ENCODE measurements at places on chromosomes 16 and 17.
A peak's percentile ranks its signal among the peaks of the same experiment; 100 is the strongest.

- peak overlapping the region; percentile 77 for H3K4me3 ChIP-seq
- H3K4me1 ChIP-seq, result peaks cover 42% of the 10 kb centered on the region
- DNase-seq, result no peak
Observed at GRCh38 chr16:4019371-4019791, 96.9 kb downstream of the ADCY9 start.

GRCh38 chr17:78263063-78263735, 31.8 kb downstream of the TMEM235 start:
- no peaks in the 10 kb centered on the region for H3K36me3 ChIP-seq
- H3K27me3 ChIP-seq, result no peaks in the 10 kb centered on the region
- DNase-seq, result no peak
- H3K4me3 ChIP-seq, result no peak overlapping the region
- no peak overlapping the region for H3K27ac ChIP-seq

GRCh38 chr17:49971848-49972485, 3.0 kb downstream of the DLX4 start:
- peaks cover 26% of the 10 kb centered on the region for H3K4me1 ChIP-seq
- H3K27me3 ChIP-seq, result peaks cover 91% of the 10 kb centered on the region
- no peak for DNase-seq

DNA sequence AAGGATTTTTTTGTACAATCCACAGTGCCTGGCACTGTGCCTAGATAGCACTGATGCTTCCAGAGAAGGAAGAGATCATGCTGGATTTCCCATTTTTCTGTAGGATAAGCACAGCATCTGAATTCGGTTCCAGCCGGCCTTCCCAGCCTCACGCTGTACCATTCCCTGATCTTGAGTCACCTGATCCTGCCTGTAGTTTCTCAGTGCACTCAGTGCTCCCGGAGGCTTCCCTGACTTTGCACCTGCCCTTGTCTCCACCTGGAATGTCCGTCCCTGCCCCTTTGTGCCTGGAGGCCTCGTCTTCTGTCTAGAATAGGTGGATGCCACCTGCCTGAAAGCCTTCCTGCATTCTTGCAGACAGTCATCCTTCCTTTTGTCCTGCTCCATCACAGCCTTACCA, 179.9 kb downstream of the CCDC182 start:
- peaks cover 27% of the 10 kb centered on the region for H3K4me1 ChIP-seq
- H3K36me3 ChIP-seq, result peaks cover 5% of the 10 kb centered on the region
- DNase-seq, result no peak
- H3K27me3 ChIP-seq, result no peaks in the 10 kb centered on the region

DNA sequence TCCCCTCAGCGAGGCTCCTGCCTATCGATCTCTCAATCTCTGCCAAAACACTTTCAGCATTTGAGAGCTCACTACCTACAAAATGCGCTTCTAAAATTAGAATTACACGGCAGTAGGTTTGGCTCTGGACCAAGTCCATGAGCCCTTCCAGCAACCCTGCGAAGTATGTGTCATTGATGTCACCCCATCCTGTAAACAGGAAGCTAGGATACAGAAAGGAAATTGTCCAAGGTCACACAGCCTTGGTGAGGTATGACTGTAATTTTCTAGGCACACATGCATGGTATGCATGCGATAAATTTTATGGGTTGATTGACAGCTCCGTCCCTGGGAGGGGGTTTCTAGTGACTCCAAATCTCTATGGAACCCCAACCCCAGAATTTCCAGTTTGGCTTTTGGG, 330.3 kb upstream of the CDH5 start:
- H3K27ac ChIP-seq, result no peak overlapping the region
- DNase-seq, result no peak
- no peaks in the 10 kb centered on the region for H3K4me1 ChIP-seq
- H3K4me3 ChIP-seq, result no peak overlapping the region
- peaks cover 26% of the 10 kb centered on the region for H3K27me3 ChIP-seq

- no peaks in the 10 kb centered on the region for H3K4me1 ChIP-seq
- H3K27me3 ChIP-seq, result no peaks in the 10 kb centered on the region
- H3K36me3 ChIP-seq, result no peaks in the 10 kb centered on the region
- DNase-seq, result no peak
- H3K27ac ChIP-seq, result no peak overlapping the region
Observed at GRCh38 chr16:76683051-76683450, 405.9 kb downstream of the CNTNAP4 start.

DNA sequence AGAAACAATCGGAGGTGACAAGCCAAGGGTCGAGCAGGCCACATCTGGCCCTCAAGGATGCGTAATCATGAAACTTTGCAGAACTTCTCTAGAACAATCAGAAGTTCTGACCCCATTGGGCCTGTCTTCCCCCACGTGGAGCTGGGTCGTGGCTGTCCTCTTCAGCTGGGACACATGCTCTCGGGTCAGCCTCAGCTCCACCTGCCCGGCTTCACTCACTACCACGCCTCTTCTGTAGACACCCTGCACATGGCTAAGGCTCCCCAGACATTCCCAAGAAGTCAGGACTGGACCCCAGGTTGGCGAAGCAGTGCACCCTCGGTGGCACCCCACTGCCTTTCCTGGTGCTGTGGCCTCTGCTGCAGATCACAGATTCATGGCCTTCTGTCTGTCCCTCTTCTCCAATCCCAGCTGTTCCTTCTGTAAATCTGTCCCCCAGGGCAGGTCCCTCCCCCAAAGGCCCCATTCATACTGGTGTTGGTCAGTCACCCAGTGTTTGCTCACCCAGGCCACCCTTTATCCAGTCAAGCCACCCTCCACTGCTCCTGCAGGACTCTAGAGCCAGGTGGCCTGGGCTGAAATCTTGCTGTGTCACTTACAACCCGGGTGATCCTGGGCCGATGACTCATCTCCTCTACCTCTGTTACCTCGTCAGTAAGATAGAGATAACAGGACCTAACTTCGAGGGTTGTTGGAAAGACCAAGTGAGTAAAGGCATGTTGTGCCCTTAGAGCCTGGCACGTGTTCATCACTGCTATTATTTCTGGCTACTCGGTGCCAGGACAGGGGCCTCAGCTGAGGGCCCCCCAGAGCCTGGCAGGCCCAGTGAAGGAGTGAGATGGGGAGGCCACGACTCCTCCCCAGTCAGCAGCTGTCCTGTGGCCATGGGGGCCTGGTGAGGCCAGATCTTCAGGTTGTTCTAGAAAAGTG, 1.4 kb upstream of the SLC5A11 start:
- peaks cover 3% of the 10 kb centered on the region for H3K36me3 ChIP-seq
- no peak for DNase-seq
- H3K27ac ChIP-seq, result no peak overlapping the region
- H3K27me3 ChIP-seq, result no peaks in the 10 kb centered on the region
- H3K4me3 ChIP-seq, result no peak overlapping the region
- H3K4me1 ChIP-seq, result no peaks in the 10 kb centered on the region

GRCh38 chr17:56262803-56263202, 109.5 kb downstream of the ANKFN1 start:
- H3K36me3 ChIP-seq, result no peaks in the 10 kb centered on the region
- H3K27ac ChIP-seq, result no peak overlapping the region

DNA sequence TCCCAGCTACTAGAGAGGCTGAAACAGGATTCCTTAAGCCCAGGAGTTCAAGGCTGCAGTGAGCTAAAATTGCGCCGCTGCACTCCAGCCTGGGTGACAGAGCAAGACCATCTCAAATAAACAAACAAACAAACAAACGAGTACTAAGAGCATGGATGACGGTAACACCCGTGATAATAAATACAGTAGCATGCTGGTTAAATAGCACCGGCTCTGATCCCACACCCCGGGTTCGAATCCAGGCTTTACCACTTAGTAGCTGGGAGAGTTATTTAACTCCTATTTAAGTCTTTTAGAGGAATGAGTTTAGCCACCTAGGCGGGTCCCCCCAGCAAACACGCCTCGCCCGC, 301 bp upstream of the METTL22 start:
- peak overlapping the region; percentile 88 for H3K27ac ChIP-seq
- H3K4me1 ChIP-seq, result peaks cover 16% of the 10 kb centered on the region
- peak overlapping the region; percentile 89 for H3K4me3 ChIP-seq
- no peak for DNase-seq
- peaks cover 19% of the 10 kb centered on the region for H3K27me3 ChIP-seq

GRCh38 chr16:8722025-8722348, 47.6 kb downstream of the ABAT start:
- H3K36me3 ChIP-seq, result no peaks in the 10 kb centered on the region
- no peak overlapping the region for H3K4me3 ChIP-seq
- no peaks in the 10 kb centered on the region for H3K27me3 ChIP-seq

DNA sequence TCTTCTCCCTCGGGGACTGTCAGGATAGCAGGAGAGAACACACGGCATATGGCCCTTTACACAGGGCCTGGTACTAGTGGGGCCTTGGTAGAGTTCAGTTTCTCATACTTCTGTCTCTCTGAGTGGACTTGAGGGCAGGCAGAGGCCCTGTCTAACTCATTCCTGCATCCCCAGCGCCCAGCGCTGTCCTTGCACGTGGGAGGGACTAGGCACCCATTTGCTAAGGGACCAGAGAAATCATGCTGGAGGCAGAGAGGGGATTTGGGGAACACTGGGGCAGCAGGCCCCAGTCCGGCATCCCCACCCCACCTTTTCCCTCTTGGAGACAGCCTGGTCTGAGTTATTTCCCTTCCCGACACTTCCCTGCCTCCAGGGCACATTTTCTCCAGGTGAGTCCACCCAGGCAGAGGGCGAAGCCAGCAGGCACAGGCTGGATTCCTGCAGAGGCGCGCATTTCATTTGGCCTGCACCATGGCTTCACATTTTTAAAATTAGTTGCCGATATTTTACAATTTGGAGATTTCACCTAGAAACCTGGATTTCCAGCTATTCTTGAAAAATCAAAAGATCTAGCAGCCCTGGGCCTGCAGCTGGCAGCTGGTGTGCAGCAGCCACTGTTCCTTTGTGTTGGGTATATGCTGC, 9.7 kb upstream of the NKD1 start:
- no peak overlapping the region for H3K4me3 ChIP-seq
- peaks cover 2% of the 10 kb centered on the region for H3K36me3 ChIP-seq
- H3K27ac ChIP-seq, result no peak overlapping the region
- H3K4me1 ChIP-seq, result no peaks in the 10 kb centered on the region
- H3K27me3 ChIP-seq, result peaks cover 22% of the 10 kb centered on the region

DNA sequence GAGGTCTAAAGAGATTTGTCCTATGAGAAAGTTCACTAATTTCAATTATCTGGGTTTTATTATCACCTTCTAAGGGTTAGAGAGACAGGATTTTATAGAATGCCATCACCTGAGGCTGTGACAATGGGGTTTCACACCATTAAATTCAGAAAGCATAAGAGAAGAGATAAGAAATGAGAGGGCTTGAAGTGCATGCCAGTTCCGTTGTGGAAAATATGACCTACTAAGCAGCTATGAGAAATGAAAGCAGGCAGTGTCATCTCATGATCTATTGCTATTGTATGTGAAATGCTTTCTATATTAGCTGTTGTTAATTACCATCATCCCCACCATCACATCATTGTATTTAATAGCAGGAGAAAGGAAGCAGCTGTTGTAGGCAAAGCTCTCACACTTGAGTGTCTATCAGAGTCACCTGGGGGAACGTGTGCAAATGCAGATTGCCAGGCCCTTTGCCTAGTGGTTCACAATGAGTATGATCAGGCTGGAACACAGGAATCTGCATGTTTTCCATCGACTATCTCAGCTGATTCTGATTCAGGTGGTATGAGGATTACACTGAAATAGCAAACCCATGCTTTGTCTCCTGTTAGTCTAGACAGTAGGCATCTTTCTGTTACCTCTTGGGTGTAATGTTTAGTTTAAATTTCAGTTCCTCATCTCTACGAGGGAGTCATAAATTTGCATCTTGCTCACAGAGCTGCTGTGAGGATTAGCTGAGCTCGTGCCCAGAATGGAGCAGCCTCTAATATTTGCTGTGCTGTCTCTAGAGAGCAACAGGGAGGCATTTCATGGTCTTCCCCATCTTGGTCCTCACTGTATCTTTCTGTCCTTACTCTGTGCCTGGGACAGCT, 256.4 kb downstream of the CDH13 start:
- no peaks in the 10 kb centered on the region for H3K4me1 ChIP-seq
- H3K27me3 ChIP-seq, result peaks cover 32% of the 10 kb centered on the region
- H3K27ac ChIP-seq, result no peak overlapping the region
- H3K4me3 ChIP-seq, result no peak overlapping the region
- no peaks in the 10 kb centered on the region for H3K36me3 ChIP-seq

GRCh38 chr16:72241930-72242329, 70.0 kb upstream of the PMFBP1 start:
- H3K4me1 ChIP-seq, result no peaks in the 10 kb centered on the region
- no peak for DNase-seq
- H3K36me3 ChIP-seq, result no peaks in the 10 kb centered on the region

DNA sequence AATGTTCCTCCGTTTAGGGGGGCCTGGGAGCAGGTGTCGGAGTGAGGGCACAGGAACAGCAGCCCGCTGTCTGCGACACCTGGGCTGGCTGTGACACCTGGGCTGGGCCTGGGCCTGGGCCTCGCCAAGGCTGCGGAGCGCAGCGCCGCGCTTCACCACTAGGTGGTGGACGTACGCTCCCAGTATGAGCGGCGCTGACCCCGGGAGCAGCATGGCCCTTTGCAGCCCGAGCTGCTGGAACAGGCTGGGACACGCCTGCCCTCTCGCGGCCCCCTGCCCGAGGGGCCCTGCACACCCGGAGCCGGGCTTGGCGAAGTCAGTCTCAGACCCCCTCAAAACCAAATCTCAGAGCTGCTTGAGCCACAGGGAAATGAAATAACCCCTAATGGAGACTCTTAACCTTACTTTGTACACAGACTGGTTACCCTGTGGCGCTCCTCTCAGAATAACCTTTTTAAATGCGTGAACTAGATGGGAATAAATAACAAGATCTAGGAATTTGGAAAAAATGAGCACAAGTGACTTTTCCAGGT, 38.6 kb upstream of the FA2H start:
- peak; percentile 33 for DNase-seq
- H3K36me3 ChIP-seq, result no peaks in the 10 kb centered on the region
- H3K27me3 ChIP-seq, result no peaks in the 10 kb centered on the region

DNA sequence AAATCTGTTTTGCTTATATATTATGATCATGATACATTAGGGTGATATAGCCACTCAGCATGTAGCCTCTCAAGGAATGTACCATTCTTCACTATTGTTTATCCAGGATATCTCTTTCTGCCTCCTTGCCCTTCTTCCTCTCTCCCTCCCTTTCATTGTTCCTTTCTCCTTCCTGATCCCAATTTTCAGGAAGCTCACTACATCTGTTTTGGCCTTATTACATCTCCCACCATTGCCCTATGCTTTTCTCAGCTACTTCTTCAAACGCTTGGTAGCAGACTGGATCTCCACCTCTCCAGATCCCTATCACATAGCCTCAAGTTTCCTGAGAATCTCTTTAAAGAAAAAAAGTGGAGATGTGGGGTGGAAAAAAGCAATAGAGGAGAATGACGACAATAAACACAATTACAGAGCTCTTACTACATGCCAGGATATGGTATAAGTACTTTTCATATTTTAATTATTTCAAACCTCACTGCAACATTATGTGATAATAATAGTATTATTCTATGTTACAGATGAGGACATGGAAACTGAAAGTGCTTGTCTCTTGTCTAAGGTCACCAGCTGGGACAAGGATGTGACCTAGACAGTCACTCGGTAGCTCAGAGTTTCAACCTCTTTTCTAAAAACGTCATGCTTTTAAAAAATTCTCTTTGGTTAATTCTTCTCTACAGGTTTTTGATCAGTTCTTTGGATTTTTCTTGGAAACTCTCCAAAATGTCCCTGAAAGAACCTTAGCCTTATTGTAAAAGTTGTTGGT, 959.1 kb downstream of the CDH11 start:
- no peak overlapping the region for H3K4me3 ChIP-seq
- no peaks in the 10 kb centered on the region for H3K27me3 ChIP-seq
- no peaks in the 10 kb centered on the region for H3K4me1 ChIP-seq
- H3K27ac ChIP-seq, result no peak overlapping the region
